ENCODE measurements at places on chromosomes 4 and X.

DNA sequence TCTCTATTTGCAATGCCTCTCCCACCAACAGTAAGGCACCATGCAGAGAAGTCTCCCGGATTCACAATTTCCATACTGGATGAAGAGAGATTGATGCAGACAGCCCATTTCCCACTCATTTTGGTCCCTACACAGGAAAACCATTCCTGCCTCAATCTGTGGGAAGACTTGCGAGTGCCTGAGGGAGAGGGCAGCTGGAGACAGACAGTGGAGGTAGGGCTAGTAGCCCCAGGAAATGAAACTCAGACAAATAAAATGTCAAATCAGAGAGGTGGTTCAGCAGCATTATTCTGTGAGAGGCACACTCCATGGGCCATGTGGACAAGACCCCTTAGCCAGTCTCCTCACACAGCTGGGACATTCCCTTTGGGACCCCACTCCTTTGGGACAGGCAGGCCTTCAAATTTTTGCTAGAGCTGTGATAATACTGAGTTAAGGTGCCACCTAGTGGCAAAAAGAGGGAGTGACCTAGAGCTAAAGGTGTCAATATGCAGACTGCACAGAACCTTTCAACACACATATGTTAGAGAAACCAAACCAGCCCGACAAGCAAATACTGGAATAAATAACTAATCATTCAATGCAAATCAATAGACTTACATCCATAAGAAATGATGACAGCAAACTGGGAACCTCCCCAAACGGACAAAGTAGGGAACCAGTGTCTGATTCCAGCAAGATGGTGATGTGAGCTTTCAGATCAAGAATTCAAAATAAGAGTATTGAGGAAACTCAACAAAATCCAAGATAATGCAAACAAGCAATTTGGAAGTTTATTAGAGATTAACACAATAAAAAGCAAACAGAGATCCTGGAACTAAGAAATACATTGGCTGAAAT is 1865.3 kb upstream of the AGA start:
- no peak for DNase-seq

DNA sequence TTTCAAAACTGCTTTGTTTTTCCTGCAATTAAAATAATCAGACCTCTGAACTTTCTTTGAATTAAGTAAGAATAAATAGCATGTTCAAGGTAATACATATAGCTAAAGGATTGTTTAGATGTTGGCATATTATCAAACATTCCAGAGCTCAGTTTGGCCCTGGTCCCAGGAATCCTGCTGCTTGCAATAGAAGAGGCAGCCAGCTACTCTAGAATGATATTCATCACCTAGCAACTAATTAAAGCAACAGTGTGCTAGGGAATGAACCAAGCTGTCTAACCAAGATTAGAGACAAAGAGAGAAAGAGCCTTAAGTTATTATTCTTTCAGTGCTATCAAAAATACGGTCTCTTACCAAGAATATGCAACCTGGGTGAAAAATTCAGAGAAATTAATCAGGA is 460.9 kb downstream of the GABRG1 start:
- no peak for DNase-seq

- no peak for DNase-seq
These were observed 96.1 kb upstream of the VCX start for GRCh38 chrX:7746856-7747255.

DNA sequence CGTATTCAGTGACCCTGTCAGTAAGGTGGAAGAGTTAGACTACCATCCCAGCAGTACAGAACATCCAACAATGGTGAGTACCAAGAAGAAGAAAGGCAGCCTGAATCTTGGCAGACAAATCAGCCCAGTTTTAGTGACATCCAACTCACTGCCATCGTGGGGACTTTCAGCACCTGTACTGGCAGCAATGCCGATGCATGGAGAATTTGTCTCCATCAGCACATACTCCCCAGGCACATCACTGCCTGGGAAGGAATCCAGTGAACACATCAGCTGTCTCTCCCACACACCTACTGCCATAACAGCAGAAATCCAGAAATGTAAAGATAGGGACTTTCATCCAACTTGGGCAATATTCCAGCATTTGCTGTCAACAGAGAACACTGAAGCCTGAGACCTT is 29.8 kb downstream of the PTCHD1 start:
- no peak for DNase-seq

- peak; percentile 49 for DNase-seq
These were observed 220.3 kb upstream of the CXCL13 start for GRCh38 chr4:77385124-77385969.
